ENCODE measurements at places on chromosomes 7 and 10. TPM values are rescaled to one million over a fixed set of nuclear protein-coding genes. Genes with fewer than 3 reads are reported as not detected.

The SFTPA1 gene
- total RNA-seq: not detected

The DGKB gene
- 57.8 TPM for total RNA-seq

The TAS2R5 gene
- total RNA-seq: 1.3 TPM

The XPNPEP1 gene
- 51.4 TPM for total RNA-seq

The PRDX3 gene
- 103 TPM for total RNA-seq

The TRIM50 gene
- not detected for total RNA-seq

The EPHA1 gene
- total RNA-seq: 4.7 TPM

The SLC18A3 gene
- 21.5 TPM for total RNA-seq

The HEPACAM2 gene
- total RNA-seq: not detected
